ENCODE measurements at places on chromosomes 1 and 21.

DNA sequence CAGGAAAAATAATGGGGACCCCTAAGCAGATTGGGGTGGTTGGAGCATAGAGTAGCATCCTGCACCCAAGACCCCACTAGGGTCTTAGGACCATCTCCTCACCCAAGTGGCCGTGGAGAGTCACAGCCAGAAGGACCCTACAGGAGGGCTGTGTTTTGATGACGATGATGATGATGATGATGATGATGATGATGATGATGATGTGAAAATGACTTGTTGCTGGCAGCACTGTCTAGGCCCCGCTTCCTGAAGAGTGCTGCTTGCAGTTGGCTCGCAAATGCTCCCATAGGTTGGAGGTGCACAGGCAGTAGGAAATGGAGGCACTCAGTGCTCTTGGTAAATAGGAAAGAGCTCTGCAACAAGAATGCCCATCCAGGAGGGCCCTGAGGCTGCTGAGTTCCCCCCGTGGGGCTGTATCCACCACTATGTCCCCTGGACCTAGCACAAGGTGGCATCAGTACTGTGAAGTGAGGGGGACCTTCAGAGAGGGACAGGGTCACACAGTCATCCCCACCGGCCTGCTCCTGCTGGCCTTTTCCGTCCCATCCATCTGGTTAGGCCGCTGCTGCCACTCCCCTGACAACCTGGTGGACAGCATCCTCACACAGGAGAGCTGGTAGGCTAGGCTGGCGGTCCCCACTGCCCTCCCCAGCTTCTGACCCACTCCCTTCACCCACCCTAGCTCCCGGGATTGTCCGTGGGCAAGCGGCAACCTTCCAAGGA lies 139.6 kb downstream of the FOXD2 start:
- DNase-seq: no peak

DNA sequence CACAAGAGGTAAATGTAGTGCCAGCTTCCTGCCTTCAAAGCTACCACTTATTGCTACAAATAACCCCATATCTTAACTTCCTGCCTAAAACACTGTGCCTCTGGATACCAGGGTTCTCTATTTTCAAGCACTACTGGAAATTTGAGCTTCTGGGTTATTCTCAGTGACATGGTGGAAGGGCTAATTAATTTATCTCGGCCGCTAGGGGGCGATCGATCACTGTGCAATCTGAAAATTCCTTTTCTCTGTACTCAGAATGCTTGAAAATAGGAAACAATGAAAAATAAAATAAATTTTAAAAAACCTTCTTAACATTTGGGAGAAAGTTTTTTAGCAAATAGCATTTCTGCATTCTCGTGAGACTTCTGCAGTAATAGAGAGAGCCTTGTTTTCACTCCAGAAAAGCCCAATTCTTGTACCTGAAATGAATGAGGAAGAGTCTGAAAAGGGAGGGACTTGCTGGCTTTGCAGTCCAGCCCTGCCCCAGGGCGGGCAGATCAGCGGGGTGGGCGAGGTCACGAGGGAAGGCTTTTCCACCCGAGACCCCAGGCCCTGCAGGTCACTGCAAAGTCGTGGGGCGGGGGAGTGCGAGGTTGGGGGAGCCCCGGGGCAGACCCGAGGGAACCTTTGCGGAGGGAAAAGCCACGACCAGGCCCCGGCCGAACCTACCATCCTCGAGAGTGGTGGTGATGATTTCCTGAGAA lies 276.7 kb downstream of the PCP4 start:
- peak; percentile 7 for DNase-seq

DNA sequence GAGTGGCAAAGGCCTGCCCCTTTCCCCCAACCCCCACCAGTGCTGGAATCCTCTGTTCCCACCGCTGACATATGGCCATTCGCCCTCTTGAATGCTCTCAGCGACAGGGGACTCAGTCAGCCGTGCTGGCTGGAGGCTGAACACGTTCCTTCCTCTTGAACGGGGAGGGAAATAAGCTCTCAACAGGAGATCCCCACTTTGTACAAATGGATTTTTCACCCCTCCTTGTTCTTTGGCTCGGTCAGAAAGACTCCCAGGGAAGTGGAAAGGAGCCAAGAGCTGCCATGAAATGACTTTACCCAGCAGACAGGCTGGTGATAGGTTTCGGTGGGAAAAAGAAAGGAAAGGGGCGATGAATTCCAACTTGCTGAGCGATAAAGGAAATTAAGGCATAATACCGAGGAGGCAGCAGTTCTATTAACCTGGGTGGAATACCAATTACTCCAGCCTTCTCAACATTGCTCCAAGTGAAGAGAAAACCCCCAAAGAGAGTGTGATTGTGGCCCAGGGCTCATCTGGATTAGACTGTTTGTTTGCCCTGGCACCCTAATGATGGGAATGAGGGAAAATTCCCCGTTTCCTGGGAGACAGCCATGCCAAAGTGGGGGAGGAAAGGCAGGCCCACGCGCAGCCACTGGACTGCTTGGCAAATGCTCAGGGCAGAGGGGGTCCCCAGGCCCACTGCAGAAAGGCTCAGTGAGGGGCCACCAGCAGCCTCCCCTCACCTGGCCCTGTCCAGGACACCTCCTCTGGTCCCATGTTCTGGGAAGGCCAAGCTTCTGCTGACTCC lies 23.9 kb downstream of the LRP8 start:
- no peak for DNase-seq

- DNase-seq: no peak
Measured at GRCh38 chr21:45327441-45328197, 39.9 kb upstream of the POFUT2 start.

DNA sequence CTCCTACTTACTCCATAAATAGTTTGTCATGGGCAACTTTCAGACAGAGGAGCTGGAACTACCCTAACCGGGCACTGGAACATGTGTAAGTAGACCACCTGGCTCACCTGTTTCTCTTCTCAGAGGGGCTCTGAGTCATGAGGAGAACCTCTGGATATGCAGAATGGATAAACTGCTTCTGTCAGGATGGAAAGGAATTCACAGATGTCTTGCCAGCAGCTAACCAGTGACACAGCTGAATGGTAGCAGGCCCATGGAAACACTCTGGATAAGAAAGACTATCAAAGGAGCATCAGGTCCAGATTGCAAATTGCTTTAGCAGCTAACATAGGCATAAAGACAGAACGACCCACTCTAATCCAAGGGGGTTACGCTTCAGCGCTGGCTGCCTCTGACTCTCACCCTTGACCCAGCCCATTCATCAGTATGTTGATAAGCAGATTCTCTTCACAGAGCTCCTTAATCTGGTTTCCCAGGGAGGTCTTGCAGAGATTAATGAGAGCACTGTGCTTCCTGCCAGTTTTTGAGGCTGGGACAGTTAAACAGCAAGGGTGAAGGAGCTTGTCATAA lies 54.2 kb downstream of the HIVEP3 start:
- DNase-seq: no peak
